ENCODE measurements at places on chromosomes 13 and 19.

- DNase-seq: no peak
Observed at GRCh38 chr13:97692628-97693027, 258.7 kb downstream of the RAP2A start.

DNA sequence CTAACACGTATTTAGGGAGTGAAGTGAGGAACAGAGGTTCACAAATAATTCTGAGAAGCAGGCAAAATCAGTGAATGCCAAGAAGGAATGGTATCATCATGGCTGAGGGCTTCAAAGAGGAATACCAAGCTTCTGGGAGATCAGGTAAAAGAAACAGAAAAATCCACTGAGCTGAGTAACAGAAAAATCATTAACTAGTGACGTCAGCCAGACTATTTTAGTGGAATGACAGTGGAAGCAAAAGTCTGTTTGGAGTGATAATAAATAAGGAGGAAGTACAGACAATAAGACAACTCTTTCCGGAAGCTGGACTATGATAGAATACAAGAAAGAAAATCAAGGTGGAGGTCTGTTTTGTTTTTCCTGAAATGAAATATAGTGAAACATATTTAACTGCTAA lies 83.5 kb downstream of the SACS start:
- DNase-seq: no peak

DNA sequence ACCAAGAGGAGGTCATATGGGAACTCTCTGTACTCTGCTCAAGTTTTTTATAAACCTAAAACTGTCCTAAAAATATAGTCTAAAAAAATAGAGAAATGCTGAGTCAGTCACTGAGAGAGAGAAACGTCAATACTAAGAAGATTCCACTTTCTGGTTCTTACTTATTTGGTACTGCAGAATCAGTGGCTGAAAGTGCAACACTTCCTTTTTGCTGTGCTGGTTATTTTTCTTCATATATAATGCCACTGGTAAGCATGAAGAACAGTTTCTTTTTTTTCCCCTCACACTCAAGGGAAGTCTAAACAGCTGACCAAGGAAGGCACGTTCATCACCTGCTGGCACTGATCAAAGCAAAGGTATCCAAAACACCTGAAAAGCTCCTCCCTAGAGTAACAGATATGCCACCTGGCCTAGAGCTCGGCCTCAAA lies 44.3 kb upstream of the N4BP2L1 start:
- DNase-seq: no peak

DNA sequence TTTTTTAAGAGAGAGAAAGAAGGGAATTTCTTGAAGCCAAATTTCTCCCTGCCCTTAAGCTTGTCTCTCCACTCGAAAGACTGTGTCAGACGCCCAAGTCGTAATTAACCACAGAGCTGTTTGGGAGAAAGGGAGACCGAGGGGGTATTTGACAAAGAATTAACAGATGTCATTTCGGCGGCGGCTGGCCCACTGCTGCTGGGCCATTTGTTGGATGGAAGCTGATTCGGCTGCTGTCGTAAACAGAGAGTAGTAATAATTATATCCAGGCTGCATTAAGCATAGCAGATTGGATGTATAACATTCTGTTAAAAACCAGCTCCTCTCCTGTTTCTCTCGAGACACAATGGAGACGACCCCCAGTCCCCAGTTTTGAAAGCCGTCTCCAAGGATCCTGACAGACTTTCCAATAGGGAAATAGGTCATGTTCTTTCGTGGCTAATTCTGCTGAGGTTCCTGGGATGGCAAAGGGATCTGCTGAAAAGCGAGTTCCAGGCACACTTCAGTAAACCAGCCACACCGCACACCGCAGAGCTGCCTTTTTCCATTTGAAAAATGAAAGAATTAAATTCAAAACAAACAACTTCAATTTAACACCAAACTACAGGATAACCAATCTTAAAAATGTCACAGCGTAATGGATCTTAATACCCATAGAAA lies 71.5 kb downstream of the KCTD15 start:
- no peak for DNase-seq

- DNase-seq: peak; percentile 7
Observed at GRCh38 chr13:97855570-97856303, 97.7 kb upstream of the IPO5 start.

DNA sequence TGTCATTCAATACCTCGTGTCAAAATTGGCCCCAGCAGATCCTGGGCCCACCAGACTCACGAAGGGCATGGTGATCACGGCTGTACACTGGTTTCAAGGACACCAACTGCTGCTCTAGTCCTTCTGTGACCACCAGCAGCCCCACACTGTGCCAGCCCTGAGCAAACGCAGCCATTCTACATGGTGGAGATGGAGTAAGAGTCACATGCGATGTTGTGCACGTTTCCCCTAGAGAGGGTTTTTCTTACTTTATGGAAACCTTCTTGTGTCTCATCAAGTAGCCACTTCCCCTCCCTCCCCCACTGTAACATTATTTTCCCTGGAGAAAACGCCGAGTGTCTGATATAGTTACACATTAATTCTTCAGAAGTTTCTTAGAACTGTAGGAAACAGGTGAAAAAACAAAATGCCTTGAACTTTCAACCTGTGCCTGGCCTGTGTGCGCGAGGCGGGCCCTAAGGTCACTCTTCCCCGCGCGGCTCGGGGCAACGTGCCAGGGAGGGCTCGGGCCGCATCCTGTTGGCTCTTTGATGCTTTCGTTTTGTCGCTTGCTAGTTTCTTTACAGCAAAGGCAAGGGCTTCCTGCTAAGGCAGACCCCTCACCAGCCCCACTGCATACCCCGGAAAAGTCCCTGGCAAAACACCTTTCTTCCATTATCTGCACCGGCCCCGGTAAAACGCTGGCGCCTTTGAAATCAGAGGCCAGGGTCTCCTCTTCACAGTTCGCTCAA lies 44.6 kb downstream of the GGACT start:
- no peak for DNase-seq

DNA sequence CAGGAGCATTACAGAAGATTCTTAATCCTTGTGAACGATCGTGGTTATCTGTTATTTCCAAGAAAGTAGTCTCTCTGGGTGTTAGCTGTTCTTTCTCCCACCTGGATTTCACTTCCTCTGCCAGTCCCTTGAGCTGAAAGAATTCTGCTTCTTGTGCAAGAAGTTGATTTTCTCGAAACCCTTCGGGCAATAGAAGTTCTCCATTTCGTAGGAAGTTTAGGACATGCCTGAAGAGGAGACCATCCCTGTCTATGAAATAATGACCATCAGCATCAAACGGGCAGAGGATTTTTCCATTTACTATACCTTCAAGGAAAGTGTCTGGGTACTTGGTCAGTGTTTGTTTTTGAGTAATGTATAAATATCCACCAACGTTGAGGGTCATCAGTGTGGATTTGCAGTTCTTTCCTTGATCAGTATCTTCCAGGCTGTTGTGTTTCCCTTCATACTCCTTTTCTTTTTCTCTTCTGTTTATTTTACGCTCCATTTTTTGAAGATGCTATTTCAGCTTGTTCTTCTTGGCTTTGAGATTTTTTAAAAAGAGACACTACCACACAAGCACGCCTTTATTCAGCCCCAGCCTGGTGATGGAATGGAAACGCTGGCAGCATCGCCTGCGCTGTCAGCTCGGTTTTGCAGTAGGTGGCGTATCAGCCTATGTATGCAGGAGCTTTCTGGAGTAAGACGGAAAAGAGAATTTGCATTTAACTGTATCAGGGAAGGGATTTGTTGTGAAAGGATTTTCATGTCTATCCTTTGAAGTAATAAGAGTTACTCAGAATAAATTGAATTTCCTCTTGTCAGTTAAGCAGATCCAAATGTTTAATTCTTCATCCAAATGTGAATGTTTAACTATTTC lies 6.5 kb downstream of the KCTD4 start:
- DNase-seq: no peak

DNA sequence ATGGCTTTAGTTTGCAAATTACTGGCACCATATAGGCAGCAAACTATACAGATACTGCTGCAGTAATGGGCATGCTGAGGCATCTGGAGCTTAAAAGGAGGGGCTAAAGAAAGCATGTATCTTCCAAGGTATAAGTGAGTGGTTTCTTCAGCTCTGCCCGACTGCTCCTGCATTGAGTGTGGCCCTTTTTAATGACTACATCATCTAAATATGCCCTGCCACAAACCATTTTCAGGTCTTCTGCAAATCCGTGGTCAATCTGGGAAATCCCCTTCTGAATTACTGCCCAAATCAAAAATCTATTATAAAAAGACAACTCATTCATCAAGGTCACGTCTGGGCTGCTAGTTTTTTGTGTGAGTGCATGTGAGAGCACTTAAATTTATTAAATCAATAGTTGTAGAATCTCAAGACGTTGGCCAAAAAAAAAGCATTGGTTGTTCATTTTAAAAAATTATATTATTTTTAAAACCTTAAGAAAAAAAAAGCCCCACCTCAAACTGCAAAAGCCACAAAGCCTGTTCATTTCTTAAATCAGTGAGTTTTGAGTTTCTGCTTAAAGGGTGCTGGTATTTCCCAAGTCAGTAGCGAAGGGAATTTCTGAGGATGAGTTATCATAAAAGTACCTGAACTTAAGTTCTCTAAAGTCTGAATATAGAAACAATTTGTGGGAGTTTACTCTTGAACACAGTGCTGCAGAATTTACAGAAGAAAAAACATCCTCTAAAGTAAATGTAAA lies 16.3 kb downstream of the LCP1 start:
- peak; percentile 65 for DNase-seq

- DNase-seq: no peak
Observed at GRCh38 chr13:44147648-44148047, 226.0 kb upstream of the SERP2 start.

Data from stimulated activated CD4-positive, alpha-beta T cell treated with anti-CD3 and anti-CD28 coated beads, Interleukin-1b, Interleukin-23, amount 100 ng/mL, for 48 hours (primary cell).